Activated CD4-positive, CD25-positive, alpha-beta regulatory T cell (primary cell): ENCODE measurements at places on chromosomes 2 and 18.

DNA sequence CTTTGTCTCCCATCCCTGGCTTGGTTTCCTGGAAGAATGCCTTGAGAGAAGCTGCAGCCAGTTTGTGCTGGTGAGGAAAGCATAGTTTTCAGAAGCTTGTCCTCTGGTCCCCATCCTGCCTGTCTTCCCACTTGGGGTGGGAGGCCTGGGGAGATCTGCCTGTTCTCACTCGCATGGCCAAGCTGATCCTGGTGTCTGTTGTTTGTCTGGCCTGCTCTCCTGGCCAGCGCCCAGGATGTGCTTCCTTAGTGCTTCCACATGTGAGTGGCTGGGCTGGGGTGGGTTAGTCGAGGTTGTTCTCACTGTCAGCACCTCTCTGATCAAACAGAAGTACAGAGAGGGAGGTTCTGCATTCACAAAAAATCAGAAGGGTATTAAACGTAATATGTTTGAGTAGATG is 49.5 kb downstream of the PTPRM start:
- no peak for DNase-seq

GRCh38 chr2:143701785-143702184 is 572.6 kb downstream of the ARHGAP15 start:
- no peak for DNase-seq

- no peak for DNase-seq
Observed at GRCh38 chr2:24048769-24049484, 614 bp upstream of the FKBP1B start.

DNA sequence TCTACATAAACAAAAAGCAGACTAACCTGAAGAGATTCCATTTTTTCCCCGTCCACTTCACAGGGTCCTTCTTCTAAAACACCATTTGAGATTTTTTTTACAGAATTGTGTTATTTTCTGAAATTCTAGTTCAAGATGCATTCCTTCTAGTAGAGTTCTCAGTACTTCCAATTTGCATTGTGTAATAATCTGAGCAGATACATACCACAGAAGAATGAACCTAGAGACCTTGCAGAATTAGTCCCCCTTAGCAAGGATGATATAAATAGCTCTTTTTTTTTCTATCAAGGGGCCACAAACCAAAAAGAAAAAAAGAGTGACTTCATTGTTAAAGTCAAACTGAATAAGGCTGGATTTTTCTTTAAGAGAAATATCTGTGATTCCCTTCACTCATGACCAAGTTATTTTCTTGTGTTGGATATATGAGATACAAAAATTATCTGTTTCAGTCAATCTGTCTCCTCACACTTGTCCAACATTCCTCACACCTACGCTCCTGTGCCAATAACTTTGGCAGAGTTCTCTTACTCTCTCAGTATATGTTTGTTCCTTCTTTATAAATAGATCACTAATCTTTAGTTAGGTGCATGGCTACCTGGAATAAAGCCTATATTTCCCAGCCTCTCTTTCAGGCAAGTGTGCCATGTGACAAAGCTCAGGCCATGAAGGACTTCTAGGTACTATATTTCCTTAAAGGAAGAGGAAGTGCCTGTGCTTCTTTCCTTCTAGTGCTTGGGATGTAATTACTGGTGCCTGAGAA is 183.5 kb downstream of the ZNF385B start:
- DNase-seq, result no peak
